ENCODE measurements at places on chromosomes 1 and 21. TPM values are rescaled to one million over a fixed set of nuclear protein-coding genes. Genes with fewer than 3 reads are reported as not detected.
A peak's percentile ranks its signal among the peaks of the same experiment; 100 is the strongest.

- no peaks in the 10 kb centered on the region for H3K27me3 ChIP-seq
- no peak for DNase-seq
- H3K36me3 ChIP-seq, result no peaks in the 10 kb centered on the region
- H3K4me1 ChIP-seq, result no peaks in the 10 kb centered on the region
- H3K4me3 ChIP-seq, result no peak overlapping the region
These were observed 207.5 kb downstream of the MATN1 start for GRCh38 chr1:30515755-30516484.

- peaks cover 12% of the 10 kb centered on the region for H3K4me1 ChIP-seq
- no peaks in the 10 kb centered on the region for H3K27me3 ChIP-seq
- no peaks in the 10 kb centered on the region for H3K36me3 ChIP-seq
These were observed 1.5 kb upstream of the PALMD start for GRCh38 chr1:99644279-99645004.

DNA sequence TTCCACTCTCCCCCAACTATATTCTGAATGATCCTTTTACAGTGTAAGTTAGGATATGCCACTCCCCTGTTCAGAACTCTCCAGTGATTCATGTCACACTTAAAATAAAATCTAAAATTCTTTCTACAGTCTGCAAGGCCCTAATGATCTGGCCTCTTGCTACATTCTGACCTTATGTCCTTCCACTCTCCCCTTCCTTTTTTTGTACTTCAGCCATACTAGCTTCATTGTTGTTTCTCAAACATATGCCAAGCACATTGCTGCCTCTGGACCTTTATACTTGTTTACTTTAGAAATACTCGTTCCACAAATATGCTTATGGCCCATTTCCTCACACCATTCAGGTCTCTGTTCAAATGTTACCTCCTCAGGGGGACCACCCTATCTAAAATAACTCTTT is 14.8 kb upstream of the PSMA5 start:
- H3K4me1 ChIP-seq, result peaks cover 6% of the 10 kb centered on the region
- peaks cover 5% of the 10 kb centered on the region for H3K27me3 ChIP-seq
- DNase-seq, result peak; percentile 43
- no peak overlapping the region for H3K4me3 ChIP-seq
- no peaks in the 10 kb centered on the region for H3K36me3 ChIP-seq
- no peak overlapping the region for H3K27ac ChIP-seq

DNA sequence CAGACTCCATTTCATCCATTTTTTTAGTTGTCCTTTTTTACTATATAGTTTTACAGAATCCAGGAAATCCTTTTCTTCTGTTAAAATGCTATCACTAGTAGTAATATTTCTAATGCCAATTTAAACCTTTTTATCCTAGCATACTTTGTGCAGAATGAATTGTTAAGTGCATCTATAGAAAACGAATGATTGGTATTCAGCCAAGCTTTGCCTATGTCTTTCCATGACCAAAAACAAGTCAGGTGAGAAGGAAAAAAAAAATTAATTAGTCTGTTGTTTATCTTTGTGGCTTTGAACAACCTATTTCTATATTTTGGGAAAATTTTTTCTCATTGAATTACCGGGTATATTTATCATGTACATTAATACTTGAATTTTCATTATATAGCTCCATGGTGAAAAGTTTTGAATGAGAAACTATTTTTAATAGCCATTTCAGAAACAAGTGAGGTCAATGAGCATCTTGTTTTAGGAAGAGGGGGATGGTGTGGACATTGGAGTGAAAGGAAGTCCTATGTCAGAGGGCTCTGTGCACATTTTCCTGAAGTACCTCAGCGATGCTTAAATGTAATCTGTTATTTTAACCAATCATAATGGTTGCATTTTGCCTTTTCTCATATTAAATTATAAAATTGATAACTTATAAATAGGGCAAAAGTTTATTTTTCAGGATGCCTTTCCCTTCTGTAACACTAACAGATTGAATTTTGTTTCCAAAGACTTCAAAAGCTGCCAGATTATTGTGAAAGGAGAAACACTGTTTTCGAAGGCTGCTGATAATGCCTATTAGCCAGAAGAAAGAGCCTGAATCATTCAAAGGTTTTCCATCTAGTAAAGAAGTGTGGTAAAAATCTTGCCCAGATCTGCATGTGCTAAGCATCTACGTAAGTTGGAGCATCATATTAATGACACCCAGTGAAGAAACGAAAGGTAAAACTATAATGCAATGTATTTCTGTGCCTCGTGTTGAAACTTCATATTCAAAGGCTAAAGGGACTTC is 73.8 kb upstream of the S1PR1 start:
- no peak overlapping the region for H3K27ac ChIP-seq
- H3K4me1 ChIP-seq, result peaks cover 3% of the 10 kb centered on the region
- no peak for DNase-seq
- H3K4me3 ChIP-seq, result no peak overlapping the region

- no peaks in the 10 kb centered on the region for H3K27me3 ChIP-seq
- H3K4me3 ChIP-seq, result no peak overlapping the region
- 0 out of 2 replicates have a peak, but pooled peaks cover 2% of the 10 kb centered on the region for H3K4me1 ChIP-seq
These were observed 48.4 kb upstream of the HOOK1 start for GRCh38 chr1:59766227-59766855.

DNA sequence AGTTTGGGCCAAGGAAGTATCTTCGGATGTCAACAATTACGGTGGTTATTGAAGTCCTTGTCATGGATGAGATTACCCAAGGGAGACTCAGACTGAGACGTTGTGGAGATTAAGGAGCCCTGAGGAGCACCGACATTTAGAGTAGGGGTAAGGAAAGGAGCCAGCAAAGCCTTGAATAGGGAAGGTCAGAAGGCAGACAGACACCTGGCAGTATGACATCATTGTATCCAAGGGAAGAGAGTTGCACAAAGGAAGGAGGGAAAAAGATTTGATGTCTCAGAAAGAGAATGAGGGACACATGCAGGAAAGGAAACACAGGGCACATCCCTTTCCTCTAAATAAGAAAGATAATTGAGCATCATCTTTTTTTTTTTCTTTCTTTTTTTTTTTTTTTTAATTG is 11.7 kb downstream of the LAMC2 start:
- DNase-seq, result no peak
- H3K27ac ChIP-seq, result no peak overlapping the region
- H3K36me3 ChIP-seq, result no peaks in the 10 kb centered on the region
- peaks cover 6% of the 10 kb centered on the region for H3K4me1 ChIP-seq
- H3K27me3 ChIP-seq, result no peaks in the 10 kb centered on the region

DNA sequence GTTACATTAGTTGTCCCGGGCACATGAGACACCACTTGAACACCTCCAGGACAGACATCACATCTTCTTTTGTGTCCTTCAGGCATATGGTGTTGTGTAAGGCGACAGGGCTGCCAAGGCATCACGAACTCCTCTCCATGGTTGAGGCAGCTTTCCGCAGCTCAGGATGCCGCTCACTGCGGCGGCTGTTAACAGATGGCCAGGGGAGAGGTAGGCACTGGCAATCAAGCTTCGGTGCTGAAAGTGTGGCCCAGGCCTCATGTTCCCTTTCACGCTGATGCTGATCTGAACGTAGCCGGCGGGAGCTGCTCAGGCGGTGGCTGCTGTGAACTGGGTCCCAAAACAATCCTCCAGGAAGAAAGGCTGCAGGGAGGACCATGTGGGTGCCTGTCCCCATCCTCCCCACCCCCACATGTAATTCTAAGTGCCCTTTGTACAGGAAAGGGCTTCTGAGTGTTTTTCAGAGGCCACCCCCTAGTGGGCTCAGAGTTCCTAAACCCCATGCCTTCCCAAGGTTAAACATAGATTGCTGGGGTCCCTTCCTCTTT is 287.1 kb upstream of the AJAP1 start:
- no peak overlapping the region for H3K27ac ChIP-seq
- no peaks in the 10 kb centered on the region for H3K36me3 ChIP-seq

DNA sequence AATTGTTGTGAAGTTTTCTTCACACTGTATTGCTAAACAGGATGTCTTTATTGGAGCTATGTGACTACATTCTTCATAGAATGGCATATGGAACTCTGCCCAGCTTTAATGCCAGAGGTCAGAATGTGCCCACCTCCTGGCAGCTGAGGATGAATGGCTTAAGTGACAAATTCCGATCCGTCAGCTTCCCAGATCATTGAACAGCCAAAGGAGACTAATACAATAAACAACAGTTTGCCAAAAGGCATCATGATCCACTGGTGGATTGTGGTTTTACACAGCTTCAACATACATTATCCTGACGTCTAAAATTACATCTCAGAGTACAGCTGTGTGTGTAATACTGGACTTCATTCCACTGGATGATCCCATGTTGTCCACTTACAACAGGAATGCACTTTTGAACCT is 68.7 kb upstream of the C1orf105 start:
- H3K27ac ChIP-seq, result peak overlapping the region; percentile 66
- H3K4me1 ChIP-seq, result peaks cover 7% of the 10 kb centered on the region
- peak; percentile 74 for DNase-seq
- no peaks in the 10 kb centered on the region for H3K36me3 ChIP-seq
- no peak overlapping the region for H3K4me3 ChIP-seq

DNA sequence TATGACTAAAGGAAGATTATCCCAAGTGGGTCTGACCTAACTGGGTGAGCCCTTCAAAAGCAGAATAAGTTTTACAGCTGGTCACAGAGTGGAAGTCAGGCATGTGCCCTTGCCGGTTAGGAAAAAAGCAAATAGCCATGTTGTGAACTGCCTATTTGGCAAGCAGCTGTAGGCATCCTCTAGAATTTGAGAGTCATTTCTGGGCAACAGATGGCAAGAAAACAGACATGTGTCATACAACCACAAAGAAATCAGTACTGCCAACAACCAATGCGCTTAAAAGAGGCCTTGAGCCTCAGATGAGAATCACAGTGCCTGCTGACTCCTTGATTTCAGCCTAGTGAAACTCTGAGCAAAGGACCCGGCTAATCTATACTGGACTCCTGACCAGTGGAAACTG is 26.8 kb downstream of the LRRC53 start:
- no peaks in the 10 kb centered on the region for H3K36me3 ChIP-seq
- H3K27me3 ChIP-seq, result no peaks in the 10 kb centered on the region
- H3K27ac ChIP-seq, result no peak overlapping the region
- no peak for DNase-seq

DNA sequence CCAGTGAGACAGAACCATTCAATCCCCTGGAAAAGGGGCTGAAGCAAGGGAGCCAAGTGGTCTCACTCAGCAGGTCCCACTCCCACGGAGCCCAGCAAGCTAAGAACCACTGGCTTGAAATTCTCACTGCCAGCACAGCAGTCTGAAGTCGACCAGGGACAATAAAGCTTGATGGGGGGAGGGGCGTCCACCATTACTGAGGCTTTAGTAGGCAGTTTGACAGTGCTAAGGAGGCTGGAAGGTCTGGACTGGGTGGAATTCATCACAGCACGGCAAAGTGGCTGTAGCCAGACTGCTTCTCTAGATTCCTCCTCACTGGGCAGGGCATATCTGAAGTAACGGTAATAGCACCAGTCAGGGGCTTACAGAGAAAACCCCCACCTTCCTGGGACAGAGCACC is 105.4 kb upstream of the GORAB start:
- no peaks in the 10 kb centered on the region for H3K27me3 ChIP-seq
- H3K4me3 ChIP-seq, result no peak overlapping the region
- H3K36me3 ChIP-seq, result no peaks in the 10 kb centered on the region
- no peak for DNase-seq
- H3K4me1 ChIP-seq, result 0 out of 2 replicates have a peak, but pooled peaks cover 1% of the 10 kb centered on the region

DNA sequence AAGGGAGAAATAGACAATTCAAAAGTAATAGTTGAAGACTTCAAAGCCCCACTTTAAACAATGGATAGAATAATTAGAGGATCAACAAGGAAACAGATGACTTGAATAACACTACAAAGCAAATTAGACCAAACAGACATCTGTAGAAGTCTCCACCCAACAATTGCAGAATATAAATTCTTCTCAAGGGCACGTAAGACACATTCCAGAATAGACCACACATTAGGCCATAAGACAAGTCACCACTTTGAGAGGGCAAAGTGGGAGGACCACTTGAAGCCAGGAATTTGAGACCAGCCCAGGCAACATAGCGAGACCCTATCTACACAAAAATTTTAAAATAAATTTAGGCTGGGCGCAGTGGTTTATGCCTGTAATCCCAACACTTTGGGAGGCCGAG is 20.5 kb upstream of the RNF186 start:
- H3K27ac ChIP-seq, result no peak overlapping the region
- no peaks in the 10 kb centered on the region for H3K4me1 ChIP-seq
- H3K36me3 ChIP-seq, result no peaks in the 10 kb centered on the region

DNA sequence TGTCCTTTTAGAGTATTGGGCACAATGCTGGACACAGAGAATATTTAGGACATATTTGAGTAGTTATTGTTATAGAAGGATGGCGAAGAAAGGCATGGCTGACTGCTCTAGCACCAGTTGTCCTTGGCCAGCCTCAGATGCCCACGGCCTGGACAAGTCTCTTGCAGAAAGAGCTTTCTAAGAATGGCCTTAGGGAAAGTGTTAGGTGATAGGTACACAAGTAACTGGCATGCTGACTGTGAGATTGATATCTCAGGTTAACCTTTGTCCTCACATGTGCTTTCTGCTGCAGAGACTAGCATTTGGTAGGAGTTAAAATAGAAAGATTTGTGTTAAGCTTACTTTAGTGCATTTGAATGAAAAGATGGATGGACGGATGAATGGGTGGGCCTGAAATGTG is 10.1 kb downstream of the SFT2D2 start:
- H3K4me1 ChIP-seq, result no peaks in the 10 kb centered on the region
- no peak overlapping the region for H3K4me3 ChIP-seq
- no peak overlapping the region for H3K27ac ChIP-seq
- H3K27me3 ChIP-seq, result no peaks in the 10 kb centered on the region

DNA sequence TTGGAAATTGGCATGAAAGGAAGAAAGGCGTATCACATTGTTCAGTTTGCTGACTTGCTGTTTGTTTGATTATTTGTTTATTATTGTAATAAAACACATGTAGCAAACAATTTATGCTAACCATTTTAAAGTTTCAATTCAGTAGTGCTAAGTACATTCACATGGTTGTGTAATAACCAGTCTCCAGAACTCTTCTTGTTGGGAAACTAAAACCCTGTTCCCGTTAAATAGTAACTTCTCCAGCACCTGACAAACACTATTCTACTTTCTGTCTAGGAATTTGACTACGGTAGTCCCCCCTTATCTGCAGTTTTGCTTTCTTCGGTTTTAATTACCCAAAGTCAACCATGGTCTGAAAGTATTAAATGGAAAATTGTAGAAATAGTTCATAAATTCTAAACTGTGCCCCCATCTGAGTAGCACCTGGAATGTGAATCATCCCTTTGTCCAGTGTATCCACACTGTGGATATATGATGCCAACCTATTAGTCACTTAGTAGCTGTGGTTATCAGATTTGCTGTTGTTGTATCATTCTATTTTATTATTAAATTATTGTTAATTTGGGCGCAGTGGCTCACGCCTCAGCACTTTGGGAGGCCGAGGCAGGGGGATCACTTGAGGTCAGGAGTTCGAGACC is 5.5 kb downstream of the MORC3 start:
- H3K4me1 ChIP-seq, result peaks cover 5% of the 10 kb centered on the region
- H3K4me3 ChIP-seq, result no peak overlapping the region
- peaks cover 7% of the 10 kb centered on the region for H3K36me3 ChIP-seq
- H3K27me3 ChIP-seq, result no peaks in the 10 kb centered on the region
- peak; percentile 42 for DNase-seq

- H3K27ac ChIP-seq, result no peak overlapping the region
- no peak for DNase-seq
- no peaks in the 10 kb centered on the region for H3K4me1 ChIP-seq
- H3K27me3 ChIP-seq, result no peaks in the 10 kb centered on the region
- H3K36me3 ChIP-seq, result no peaks in the 10 kb centered on the region
- no peak overlapping the region for H3K4me3 ChIP-seq
These were observed 82.9 kb upstream of the CACYBP start for GRCh38 chr1:174916846-174917245.

The OR2L2 gene
- total RNA-seq, result not detected

The SMIM1 gene
- total RNA-seq, result 0.90 TPM

The NCMAP gene
- total RNA-seq, result not detected

The TRMT13 gene
- 12.8 TPM for total RNA-seq

The ZMYND12 gene
- not detected for total RNA-seq

The PTGER3 gene
- total RNA-seq, result under 0.01 TPM

The NUP210L gene
- total RNA-seq, result under 0.01 TPM

The RGS8 gene
- not detected for total RNA-seq

The ITLN1 gene
- total RNA-seq, result not detected
